Endothelial cell (in vitro differentiated cells): ENCODE measurements at places on chromosomes 7 and 10.
A peak's percentile ranks its signal among the peaks of the same experiment; 100 is the strongest.

- DNase-seq = no peak
Observed at GRCh38 chr10:17046989-17047388, 82.6 kb downstream of the CUBN start.

DNA sequence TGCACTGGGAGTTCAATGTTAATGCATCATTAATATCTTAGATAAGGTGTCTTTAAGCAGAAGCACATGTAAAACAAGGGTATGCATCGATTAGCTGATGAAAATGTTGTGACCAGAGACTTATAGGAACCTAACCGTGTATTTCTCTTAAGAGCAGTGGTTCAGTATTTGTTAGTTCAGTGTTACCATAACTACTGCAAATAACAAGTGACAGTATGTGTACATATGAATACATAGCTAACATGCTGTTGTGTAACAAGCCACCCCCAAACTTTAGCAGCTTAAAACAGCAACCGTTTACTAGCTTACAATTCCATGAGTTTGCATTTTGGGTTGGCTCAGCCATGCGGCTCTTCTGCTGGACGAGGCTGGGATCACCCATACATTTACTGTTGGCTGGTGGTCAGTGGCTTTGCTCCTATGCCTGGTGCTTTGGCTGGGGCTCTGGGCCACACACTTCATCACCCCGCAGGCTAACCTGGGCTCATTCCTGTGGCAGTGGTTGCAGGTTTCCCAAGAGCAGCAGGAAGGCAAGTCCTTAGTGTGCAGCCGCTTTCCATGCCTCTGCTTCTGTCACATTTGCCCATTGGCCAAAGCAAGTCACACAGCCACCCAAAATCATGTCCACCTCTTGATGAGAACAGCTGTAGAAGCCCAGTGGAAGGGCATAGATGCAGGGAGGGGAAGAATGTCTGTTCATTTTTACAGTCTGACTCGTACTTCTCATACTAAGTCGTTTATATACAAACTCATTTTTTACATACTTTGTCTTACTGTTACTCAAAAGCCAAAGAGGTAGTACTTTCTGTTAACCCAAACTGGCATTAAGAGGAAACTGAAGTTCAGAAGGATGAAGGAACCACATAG is 103.3 kb upstream of the GATA3 start:
- DNase-seq = no peak

DNA sequence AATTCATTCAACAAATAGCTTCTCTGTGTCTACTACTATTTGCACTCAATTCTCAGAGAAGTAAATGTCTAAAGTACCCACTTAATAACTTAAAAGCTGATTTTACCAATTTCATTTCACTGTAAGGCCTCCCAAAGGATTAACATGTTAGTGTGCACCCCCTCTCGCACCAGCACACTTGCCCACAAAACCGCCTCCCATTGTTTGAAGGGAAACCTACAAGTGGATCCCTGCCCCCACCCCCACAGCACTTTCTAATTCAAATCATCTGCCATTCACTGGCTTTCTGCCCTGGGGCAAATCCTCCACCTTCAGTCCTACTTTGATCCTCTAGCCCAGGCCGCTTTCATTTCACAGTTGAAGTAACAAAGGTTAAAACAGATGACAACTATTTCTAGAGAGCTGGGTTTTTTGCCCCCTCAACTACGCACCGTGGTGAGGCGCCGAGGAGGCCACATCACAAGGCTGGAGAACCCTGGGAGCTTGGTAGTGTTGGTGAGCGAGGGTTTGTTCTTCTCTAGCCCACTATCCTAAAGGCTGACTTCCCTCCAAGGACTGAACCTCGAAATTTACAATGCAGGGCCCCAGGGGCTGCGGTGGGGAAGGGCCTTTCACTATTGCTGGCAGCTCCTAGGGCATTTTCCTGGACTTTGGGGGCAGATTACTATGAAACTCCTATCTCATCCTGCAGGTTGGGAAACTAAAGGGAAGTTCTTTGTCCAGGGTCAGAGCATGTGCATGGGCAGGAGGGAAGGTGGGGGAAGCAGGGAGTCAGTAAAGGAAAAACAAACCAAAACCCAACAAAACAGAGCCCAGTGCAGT is 517.4 kb upstream of the ZMIZ1 start:
- no peak for DNase-seq

DNA sequence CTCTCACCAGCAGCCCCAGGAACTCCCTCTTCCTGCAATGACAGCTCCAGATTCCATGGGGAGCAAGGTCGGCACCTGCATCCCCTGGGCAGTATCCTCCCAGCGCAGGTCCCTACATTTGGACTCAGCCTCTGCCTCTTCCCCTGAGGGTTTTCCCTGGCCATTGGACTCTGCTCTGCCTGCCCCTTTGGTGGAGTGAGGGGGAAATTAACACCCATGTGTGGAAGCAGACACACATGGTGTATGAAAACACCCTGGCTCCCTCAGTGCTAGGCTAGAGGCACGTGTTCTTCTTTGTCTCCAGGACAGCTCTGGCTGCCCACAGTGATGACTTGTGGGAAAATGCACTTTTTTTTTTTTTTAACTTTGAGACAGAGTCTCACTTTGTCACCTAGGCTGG is 8.4 kb downstream of the PRF1 start:
- DNase-seq = no peak

DNA sequence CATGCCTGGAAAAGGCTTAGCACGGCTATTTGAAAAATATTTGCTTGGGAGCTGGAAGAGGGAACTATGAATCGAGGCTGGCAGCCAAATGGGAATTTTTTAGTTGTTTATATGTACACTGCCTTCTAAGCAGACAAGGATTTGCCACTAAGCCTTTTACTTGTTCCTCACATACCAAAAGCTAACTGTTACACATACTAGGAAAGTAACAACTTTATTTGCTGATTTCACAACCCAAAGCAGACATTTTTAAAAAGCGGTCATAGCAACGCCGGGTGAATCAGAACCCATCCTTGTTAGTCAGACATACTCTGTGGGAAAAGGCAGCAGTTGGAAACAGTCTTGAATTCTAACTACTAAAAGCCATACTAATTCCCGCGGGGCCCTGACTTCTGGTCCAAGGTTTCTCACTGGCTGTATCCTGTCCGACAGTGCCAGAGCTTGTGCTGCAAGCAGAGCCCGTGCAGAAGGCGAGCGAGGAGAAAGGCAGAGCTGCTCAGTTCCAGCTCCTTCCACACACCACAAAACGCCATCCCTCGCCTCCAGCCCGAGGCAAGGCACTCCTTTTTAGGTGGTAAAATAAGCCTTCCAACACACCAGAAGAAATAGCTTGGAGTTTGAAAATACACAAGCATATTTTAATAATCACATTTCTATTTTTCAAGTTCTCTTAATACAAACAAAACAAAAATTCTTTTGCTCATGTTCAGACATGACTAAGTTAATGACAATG is 89.2 kb downstream of the RNF216 start:
- no peak for DNase-seq

DNA sequence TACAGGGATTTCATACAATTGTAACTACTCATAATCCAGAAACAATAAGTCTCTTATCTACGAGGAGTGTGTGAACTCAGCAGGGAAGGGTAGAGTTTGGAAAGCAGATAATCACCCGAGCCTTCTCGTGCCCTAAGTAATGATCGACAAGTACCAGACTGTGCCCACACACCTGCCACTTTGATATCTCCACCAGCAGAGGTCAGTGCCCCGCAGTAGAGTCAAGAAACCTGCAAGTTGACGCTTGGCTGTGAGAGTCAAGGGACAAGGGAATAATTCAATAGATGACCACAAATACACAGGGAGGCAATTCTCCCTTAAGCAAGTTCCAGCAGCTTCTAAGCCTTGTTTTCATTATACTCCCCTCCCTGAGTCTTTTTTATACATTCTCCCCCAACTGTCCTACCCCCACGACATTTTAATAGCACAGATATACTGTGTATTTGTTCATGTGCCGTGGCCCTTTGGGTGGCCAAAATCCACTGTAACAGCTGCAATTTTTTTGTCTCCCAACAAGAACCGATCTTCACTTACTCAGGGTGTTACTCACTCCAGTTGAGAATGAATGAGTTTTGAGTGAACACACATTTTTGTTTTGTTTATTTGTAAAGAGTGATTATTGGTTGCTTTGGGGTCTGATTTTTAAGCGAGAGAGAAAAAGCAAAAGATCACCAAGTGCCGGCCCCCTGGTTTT is 106.9 kb upstream of the RHEB start:
- DNase-seq = peak; percentile 39

DNA sequence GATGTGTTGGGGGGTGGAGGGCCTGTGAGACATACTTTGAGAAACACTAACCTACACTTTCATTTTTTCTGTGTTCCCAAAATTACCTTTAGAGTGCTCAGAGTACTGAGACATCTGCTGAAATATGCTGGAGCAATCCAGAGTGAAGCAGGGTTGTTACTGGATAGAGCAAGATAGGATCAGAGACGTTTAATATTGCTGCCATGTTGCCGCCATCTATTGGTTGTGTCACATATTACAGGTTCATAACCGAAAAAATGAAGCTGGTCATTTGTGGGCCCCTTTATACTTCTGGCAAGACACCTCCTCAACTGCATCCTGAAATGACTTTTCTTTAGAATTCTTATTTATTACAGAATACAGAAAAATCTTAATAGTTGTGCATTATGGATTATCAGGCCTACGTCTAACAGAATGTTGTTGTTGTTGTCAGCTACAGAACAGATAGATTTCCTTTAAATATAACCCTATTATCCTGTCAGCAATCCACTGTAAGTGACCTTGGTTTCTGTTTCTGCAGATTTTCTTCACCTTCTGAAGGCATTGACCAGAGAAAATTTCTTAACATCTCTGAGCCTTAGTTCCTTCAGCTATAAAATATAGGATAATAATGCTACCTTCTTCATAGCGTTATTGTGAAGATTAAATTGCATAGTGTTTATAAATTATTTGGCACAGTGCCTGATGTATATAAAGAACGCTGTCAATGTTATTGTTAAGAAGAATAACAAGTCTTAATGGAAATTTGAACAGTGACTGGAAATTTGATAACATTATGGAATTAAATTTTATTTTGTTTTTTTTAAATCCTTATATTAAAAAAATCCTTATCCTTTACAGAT is 16.2 kb upstream of the DLD start:
- DNase-seq = peak; percentile 54

- no peak for DNase-seq
Observed at GRCh38 chr7:11625669-11626068, 206.3 kb downstream of the THSD7A start.
